ENCODE measurements at places on chromosomes 6 and 20.

GRCh38 chr6:5305968-5306626 lies 44.8 kb downstream of the FARS2 start:
- DNase-seq, result no peak

DNA sequence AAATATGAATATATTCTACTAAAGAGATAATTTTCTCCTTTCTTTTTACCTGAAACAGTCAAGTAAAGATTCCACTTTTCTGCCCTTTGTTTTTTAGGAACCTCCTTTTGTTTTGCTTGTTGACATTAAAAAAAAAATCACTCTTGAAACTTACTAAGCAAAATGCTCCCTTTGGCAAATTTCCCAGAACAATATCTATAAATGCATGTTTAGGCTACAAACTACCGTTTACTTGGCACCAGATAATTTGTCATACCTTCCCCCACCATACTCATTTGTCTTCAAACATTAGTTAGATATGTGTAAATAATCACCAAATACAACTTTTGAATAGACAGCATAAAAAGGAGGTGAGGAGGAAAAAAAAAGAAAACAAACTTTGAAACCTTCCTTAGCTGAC lies 604.7 kb downstream of the RFPL4B start:
- no peak for DNase-seq

GRCh38 chr6:18363746-18364145 lies 23.4 kb upstream of the RNF144B start:
- no peak for DNase-seq

- DNase-seq, result peak; percentile 42
Observed at GRCh38 chr20:45611054-45611453, 18.5 kb upstream of the WFDC10A start.

- no peak for DNase-seq
Observed at GRCh38 chr6:27043244-27043643, 204.3 kb upstream of the PRSS16 start.

- peak; percentile 48 for DNase-seq
Observed at GRCh38 chr20:35318502-35319157, 26.4 kb upstream of the FAM83C start.

DNA sequence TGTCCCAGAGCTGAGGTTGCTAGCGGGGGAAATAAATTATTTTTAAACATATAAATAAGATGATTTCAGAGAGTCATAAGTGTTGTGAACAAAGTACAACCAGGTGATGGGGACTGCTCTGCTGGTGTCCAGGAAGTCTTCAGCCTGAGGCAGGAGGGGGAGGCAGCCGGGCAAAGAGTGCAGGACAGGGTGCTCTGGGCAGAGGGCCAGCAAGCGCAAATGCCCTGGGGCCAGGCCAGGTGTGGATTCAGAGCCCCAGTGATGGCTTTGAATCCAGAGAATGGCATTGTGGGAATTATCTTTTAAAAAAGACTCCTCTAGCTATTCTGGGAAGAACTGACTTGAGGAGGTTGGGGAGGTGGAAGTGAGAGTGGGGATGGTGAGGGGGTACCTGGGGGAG lies 1.6 kb downstream of the CLPSL1 start:
- no peak for DNase-seq

- DNase-seq, result peak; percentile 73
Observed at GRCh38 chr6:169723200-169723909, 945 bp downstream of the PHF10 start.

- no peak for DNase-seq
Observed at GRCh38 chr6:14118446-14118845, 874 bp downstream of the CD83 start.
